Stimulated activated CD8-positive, alpha-beta memory T cell treated with anti-CD3 and anti-CD28 coated beads, Interleukin-4, amount 100 ng/mL, for 1 hour (primary cell): ENCODE measurements at places on chromosomes 1 and 21.

DNA sequence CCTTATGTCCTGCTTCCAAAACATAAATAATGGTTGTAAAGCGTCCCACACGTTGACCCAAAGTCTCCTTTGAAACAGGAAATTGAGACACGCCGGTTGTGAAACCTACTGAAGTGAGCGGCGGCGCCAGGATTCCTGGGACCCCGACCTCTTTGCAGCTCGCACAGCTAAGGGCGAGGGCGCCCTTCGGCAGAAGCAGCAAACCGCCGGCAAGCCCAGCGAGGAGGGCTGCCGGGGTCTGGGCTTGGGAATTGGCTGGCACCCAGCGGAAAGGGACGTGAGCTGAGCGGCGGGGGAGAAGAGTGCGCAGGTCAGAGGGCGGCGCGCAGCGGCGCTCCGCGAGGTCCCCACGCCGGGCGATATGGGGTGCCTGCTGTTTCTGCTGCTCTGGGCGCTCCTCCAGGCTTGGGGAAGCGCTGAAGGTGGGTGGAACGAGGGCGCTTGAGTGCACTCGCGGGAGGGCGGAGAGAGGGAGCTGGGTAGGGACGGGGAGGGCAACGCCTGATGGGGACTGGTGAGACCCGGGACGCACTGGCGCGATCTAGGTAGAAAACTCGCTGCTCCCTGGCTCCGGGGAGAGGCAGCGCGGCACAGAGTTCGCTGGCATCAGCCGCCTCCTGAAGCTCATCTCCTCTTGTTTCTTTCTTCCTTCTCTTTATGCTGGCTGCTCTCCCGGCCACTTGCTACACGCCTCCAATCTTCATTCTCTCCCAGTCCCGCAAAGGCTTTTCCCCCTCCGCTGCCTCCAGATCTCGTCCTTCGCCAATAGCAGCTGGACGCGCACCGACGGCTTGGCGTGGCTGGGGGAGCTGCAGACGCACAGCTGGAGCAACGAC lies at the start of gene CD1D:
CD1D (plus strand) TSS at position 155 of the 836 bp plus-strand sequence; CDS start at position 362, 207 bp downstream.
- DNase-seq: no peak

- no peak for DNase-seq
These were observed 371 bp upstream of the ODF2L start for GRCh38 chr1:86396498-86396890.

- DNase-seq: peak; percentile 72
These were observed 13.0 kb downstream of the CCDC190 start for GRCh38 chr1:162847839-162848453.

DNA sequence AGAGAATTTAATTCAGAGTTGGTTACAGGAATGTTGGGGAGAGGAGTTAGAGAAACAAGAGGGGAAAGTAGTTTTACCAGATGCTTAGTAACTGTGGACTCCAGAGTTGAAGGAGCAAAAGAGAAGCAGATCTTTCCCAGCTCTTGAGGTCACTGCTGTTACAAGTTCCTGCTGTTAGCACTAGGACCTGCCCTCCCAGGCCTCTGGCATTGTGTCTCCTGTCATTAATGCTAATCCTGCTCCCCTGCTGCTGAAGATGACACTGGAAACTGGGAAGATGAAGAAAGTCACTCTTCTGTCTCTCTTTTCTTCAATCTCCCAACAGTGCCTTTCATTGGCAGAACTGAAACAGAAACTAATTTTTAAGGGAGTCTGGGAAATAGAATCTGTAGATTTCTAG lies 845.6 kb downstream of the ADGRL2 start:
- DNase-seq: no peak

DNA sequence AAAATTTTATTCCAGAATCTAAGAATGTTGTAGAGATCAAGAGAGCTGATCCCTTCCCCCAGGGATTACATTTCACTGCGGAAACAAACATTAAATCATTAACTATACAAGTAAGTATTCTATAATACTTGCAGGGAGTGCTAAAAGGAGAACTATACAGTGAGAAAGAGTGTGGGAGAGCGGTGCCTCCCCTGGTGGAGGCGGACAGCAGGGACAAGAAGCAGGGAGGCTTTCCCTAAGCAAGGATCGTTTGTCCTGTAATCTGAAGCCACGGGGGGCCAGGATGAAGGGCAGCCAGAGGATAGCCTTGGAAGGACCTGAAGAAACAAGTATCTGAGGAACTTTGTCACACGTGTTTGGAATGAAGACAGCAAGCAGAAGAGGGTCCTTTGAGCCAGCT lies 40.1 kb downstream of the SLC9C2 start:
- DNase-seq: no peak

DNA sequence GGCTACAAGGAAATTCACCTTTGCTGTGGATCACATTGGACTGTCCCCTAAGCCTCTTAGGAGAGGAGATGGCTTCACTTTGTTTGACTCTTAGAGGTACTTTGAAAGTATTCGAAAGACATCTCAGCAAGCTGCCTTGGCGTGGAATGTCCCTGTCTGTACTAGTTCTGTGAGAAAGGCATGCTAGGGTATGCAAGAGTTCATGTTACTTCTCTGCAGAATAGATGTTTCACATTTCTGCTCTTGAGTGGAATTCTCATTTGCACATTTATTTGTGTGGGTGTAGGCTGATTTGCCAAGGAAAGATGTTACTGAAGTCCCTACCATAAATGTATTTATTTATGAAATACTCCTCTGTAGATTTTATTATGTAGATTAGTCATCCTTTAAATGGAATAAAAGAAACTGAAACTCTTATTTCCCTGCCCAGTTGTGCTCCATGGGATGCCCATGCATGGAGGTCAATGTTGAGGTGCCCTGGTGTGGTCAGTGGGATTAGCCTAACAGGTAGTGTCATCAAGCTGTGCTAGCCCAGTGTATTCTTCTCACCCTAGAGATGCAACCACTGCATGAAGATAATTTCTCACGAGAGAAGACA lies 13.8 kb downstream of the MIA3 start:
- DNase-seq: no peak

DNA sequence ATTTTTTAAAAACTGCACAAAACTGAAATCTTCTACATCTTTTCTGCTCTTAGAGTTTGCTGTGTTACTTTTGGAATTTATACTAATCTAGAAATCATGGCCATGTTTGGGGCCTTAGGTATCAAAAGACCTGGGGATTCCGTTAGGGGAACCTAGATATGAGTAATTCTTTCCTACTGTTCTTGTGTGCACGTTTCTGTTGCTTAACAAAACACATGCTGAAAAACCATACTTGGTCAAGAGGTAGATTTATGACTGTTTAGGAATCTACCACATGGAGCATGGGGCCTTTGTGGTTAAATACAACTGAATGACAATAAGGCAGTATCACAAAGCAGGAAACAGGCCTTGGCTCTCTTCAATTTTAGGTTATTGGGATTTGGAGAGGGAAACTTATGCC lies 291.9 kb upstream of the USP25 start:
- no peak for DNase-seq

DNA sequence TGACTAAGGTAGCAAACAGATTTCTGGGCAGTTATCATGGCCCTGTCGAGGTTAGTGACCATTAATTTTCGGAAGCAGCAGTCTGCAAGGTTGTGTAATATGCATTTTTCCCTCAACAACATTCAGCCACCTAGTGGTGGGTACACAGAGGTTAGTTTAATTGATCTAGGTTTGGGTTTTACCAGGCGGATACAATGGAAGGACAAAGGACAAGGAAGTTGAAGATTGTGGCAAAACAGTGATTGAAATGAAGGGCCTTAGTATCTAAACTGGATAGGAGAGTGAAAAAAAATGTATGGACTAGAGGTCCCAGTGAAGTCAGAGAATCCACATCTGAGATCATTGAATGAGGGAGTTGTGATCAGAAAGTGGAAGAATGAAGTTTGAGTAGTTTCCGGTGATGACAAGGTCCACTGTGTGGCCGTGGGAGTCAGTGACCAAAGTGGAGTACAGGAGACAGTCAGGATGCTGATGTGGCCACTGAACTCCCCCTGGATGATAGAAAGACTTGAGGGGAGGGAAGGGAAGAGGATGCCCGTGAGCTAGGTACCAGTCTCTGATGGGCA lies 2.8 kb downstream of the ARMH1 start:
- DNase-seq: no peak

- no peak for DNase-seq
These were observed 8.8 kb upstream of the SAMSN1 start for GRCh38 chr21:14554948-14555347.

GRCh38 chr21:44730028-44730395 lies 18.6 kb upstream of the TSPEAR start:
- no peak for DNase-seq

DNA sequence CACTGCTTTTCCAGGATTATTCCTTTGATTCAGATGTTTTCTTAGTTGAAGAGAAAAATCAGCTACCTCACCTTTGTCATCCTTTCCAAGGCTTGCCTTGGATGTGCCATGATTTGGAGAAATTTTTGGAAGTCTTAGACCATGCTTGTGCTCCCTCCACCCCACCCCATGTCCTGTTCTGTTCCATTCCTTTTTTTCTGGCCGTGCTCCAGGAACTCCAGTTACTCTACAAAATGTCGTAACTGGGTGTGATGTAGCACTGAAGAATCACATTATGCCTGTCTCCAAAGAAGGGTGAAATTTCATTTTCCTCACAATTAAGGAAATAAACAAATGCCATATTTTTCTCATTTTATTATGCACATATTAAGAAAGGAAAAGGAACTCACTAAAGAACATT lies 217.8 kb upstream of the ZRANB2 start:
- DNase-seq: no peak

GRCh38 chr21:26686278-26686677 lies 113.2 kb upstream of the CYYR1 start:
- DNase-seq: no peak

DNA sequence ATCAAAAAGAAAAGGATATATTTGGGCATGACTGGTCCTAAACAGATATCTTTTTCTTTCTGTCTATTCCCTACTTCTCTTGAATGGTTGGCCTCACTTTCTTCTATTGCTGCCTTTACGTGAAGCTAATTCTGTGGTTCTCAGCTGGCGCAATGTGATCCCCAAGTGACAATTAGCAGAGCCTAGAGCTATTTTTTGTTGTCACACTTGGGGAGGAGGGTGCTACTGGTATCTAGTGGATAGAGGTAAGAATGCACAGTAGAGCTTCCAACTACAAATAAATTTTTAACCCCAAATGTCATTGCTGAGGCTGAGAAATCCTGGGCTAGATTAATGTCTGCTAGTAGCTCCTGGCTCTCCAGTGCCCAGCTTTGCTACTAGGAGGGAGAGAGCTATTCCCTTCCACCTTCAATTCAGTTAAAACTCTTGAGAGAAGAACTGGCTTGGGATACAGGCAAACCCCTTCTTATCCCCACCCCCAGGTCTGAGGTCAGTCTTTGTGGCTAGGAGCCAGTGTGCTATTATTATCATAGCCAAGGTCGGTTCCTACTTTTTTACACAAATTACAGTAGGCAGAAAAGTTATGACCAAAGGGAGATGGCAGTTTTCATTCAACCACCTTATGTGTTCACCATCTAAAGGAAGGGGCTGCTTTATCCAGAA lies 102.1 kb downstream of the SNX7 start:
- no peak for DNase-seq

DNA sequence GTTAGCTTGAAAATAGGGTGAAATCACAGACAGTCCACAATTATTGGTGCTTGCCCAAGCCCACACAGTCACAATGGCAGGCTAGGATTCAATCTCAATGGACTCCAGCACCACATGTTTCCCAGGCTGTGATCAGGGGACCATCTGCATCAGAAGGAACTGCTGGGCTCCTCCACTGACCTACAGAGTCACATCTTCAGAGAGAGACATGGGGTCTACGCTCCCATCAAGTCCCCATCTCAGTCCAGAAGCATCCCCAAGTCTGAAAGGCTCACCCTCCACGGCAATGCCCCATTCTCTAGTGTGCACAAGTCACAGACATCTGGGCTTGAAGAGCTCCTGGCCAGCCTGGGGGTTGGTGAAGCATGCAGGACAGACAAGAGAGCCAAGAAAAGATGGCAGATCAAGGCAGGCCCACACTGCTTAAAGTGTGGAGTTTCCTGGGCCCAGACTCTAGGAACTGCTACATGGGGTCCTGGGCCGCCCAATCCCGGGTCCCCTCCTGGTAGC lies 262.5 kb downstream of the NPHP4 start:
- DNase-seq: no peak
